ENCODE measurements at places on chromosomes 1 and 21. TPM values are rescaled to one million over a fixed set of nuclear protein-coding genes. Genes with fewer than 3 reads are reported as not detected.

Gene OR2T6
- not detected for total RNA-seq

Gene LDLRAD2
- not detected for total RNA-seq

Gene PIGR
- total RNA-seq = 0.53 TPM

Gene SELENBP1
- 102 TPM for total RNA-seq

Gene FABP3
- total RNA-seq = 24.2 TPM

Gene RNF207
- total RNA-seq = 81.1 TPM

Gene FMO3
- total RNA-seq = 6.0 TPM

Gene KIF17
- total RNA-seq = 18.5 TPM

Gene HIVEP3
- total RNA-seq = 0.32 TPM

Gene TRMT13
- 11.4 TPM for total RNA-seq

Gene DENND4B
- 80.0 TPM for total RNA-seq

Gene PDZK1IP1
- not detected for total RNA-seq

Gene HRNR
- total RNA-seq = not detected

Gene C1orf105
- not detected for total RNA-seq

Gene TMEM269
- total RNA-seq = not detected

Gene UTS2
- total RNA-seq = not detected

Gene HSD11B1
- total RNA-seq = 0.32 TPM
